ENCODE measurements at places on chromosomes 5 and 9.

DNA sequence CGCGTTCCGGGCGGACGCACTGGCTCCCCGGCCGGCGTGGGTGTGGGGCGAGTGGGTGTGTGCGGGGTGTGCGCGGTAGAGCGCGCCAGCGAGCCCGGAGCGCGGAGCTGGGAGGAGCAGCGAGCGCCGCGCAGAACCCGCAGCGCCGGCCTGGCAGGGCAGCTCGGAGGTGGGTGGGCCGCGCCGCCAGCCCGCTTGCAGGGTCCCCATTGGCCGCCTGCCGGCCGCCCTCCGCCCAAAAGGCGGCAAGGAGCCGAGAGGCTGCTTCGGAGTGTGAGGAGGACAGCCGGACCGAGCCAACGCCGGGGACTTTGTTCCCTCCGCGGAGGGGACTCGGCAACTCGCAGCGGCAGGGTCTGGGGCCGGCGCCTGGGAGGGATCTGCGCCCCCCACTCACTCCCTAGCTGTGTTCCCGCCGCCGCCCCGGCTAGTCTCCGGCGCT lies at the start of gene DAPK1:
TSS of gene DAPK1 (plus strand) at position 264 of the 442 bp plus-strand sequence. CDS start 1,211 bp downstream, outside the sequence.
- DNase-seq: peak; percentile 55

- peak; percentile 82 for DNase-seq
Observed at GRCh38 chr5:62256161-62257019, 49.6 kb upstream of the KIF2A start.

- DNase-seq: no peak
Observed at GRCh38 chr5:177077335-177077734, 9.4 kb upstream of the FGFR4 start.

GRCh38 chr5:69138766-69139165 lies 28.2 kb upstream of the CCNB1 start:
- DNase-seq: no peak

GRCh38 chr5:142841511-142842265 lies 71.5 kb downstream of the ARHGAP26 start:
- DNase-seq: peak; percentile 36

DNA sequence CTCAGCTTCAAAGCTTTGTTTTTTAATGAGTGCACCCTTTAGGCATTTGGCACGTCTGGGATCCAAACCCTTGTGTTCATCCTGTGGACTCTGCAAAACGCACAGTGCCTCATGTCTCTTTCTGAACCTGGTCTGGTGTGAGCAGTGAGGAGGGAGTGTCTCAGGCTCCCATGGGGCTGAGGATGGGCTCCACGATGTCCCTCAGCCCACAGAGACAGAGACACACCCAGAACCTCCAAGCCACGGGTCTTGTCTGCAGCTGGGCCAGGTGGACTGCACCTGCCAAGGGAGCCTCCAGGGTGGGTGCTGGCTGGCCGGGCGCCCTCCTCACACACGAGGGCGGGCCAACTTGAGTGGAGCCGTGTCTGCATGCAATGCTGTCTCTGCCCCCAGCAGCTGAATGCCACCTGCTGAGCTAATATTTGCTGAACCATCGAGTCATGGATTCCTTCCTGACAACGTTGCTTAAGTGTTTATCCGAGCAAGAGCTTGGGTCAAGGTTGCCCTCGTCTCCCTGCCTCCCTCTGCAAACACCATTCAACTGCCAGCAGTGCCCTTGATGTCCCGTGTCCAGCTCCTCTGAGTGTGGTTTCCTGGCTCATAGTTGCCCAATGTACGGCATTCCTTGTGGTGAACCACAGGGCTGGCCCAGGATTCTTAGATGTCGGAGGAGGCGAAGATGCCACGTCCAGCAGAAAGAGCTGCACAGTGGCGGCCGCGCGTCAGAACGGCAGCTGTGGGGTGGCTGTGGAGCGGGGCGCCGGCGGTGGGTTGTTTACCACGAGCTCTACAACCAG lies 31.4 kb upstream of the LPCAT1 start:
- no peak for DNase-seq

GRCh38 chr5:73405691-73406090 lies 42.9 kb downstream of the FOXD1 start:
- no peak for DNase-seq

DNA sequence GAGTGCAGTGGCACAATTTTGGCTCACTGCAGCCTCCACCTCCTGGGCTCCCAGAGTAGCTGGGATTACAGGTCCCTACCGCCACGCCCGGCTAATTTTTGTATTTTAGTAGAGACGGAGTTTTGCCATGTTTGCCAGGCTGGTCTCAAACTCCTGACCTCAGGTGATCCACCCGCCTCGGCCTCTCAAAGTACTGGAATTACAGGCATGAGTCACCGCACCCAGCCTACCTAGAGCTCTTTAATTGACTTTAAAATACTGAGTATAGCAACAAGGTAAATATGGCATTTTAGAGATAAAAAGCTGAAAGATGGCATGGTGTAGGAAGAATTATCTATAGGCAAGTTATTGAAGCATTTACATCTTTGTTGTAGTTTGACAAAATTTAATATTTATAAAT lies 21.0 kb downstream of the APC start:
- no peak for DNase-seq

- no peak for DNase-seq
Observed at GRCh38 chr5:1793966-1794900, 5.4 kb downstream of the MRPL36 start.

- DNase-seq: no peak
Observed at GRCh38 chr9:108606401-108606800, 249.4 kb downstream of the ACTL7B start.

- peak; percentile 94 for DNase-seq
Observed at GRCh38 chr5:55226934-55227663, at the start of gene MCIDAS. Gene MCIDAS (minus strand): TSS chr5:55227315. CDS start chr5:55227138, 177 bp downstream.

- no peak for DNase-seq
Observed at GRCh38 chr9:127049044-127049443, 73.4 kb downstream of the ANGPTL2 start.

GRCh38 chr9:72526901-72527800 lies 5.7 kb downstream of the TMC1 start:
- DNase-seq: peak; percentile 85

All from NCI-H69 (cell line).